ENCODE measurements at places on chromosomes 12 and 14.

DNA sequence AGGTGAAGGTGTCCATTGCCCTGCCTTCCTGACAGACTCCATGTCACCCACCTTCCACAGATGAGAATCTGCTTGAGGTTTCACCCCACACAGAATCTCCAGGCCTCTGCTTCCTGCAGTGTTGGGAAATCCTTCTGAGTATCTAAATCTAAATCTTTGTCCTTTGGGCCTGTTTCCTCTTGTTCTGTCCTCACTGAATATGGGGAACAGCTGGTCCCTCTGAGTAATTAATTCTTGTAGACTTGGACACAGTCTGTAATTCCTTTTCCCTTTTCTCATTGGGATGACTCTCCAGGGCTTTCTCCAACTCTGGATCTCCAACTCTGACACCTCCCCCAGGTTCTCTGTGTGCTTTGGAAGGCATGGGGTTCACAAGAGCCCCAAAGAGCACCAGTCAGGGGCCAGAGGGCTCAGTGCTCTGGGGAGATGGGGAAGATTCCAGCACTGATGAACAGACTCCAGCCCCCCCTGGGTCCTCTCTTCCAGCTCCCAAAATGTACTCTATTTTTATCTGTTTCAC lies 2.3 kb upstream of the ACVRL1 start:
- DNase-seq = no peak

- DNase-seq = no peak
Observed at GRCh38 chr12:76407710-76408109, 59.5 kb upstream of the BBS10 start.

DNA sequence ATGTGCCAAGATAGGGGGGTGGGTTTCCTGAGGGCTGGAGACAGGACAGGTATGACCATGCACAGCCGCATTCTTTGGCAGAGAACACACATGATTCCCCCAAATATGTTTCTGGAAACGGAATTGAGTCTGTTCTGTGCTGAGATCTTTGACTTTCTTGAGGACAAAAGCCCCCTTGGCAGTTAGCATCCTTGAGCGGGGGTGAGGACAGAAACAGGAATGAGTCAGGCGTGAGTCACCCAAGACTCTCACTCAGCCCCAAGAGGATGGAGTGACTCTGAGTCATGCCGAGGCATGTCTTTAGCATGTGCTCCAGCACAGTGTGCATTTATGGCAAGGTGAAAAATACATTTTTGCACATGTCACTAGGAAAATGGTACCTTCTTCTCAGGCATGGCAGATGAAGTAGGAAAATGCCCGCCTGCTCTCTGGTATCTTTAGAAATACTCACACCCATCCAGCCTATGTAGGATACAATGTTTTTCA lies 52.1 kb downstream of the DAD1 start:
- DNase-seq = peak; percentile 86

- no peak for DNase-seq
Observed at GRCh38 chr12:30243426-30243825, 452.2 kb downstream of the IPO8 start.

DNA sequence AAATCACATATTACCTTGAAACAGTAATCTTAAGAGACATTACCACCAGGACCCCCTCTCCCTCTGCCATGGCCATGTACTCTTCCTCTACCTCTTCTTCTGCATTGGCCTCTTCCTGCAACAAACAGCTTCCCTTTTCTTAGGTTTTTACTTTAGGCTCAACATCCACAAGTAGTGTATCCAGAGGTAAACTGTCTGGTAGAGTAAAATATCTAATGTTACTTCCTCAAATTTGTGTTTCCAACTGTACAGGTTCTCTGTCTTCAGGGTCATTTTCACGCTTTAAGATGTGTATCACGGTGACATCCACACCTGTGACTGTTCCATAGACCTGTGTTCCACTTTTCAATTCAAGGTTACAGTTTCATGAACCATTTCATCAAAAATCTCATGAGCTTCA lies 13.4 kb downstream of the CDK17 start:
- DNase-seq = no peak

DNA sequence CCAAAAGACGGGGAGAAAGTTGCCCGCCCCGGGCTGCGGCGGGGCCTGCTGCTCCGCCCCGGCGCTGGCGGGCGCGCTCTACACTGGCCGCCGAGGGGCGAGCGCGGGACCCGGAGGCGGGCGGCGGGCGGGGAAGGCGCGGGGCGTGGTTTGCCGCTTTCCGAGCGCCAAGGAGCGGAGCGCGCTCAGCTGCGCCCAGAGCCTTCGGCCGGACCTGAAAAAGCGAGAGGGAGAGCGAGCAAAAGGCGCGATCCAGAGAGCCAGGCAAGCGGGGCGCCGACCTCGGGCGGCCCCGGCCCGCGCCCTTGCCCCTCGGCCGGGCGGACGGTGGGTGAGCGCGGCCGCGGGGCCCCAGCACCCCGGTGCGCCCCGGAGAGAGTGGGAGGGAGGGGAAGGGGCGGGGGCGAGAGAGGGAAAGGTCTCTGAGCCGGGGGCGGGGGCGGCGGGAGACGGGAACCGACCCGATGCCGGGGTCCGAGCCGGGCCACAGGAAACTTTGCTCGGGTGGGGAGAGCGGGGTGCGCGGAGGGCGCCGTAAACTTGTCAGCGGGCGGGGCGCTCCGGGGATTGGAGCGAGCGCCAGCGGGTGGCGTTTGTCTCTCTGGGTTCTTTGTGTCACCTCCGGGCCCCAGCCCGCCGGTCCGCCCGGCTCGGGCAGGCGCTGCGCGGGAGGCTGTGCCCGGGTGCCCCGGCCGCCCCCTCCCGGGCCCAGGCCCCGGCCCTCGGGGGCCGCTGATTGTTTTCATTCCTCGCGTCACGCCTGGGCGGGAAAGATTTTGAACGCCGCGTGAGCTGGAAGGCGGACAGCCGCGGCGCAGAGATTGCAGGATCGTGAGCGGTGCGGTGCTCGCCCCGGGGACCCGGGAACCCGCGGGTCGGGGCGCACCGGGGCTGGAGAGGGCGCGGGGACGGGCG lies at the start of gene SYNE2:
TSS of gene SYNE2 (plus strand) at position 188 of the 915 bp plus-strand sequence. CDS start 56,145 bp downstream, outside the sequence.
- peak; percentile 78 for DNase-seq

DNA sequence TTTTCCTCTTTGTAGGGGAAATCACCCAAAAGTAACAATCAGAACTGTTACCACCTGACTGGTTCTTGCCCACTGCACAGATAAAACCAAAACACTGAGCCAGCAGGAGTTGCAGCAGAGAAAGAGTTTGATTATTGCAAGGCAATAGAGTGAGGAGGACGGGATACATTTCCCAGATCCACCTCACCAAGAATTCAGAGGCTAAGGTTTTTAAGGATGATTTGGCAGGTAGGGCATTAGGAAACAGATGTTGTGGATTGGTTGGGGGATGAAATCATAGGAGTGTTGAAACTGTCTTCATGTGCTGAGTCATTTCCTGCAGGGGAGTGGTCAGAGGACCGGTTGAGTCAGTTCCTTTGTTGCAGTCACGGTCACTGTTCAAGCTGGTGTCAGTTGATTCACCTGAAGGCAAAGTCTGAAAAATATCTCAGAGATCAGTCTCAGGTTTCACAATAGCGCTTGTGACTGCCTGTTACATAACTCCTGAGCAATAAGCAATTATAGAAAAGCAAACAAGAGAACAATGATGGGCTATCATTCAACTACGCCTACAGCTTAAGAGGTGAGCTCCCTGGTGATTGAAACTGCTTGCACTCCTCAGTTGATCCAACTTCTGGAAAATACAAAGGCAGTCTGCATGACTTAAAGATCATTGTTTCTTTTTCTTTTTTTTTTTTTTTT lies 20.3 kb upstream of the AMN1 start:
- DNase-seq = peak; percentile 45

GRCh38 chr14:34347683-34348082 lies 114.4 kb downstream of the SPTSSA start:
- DNase-seq = no peak

DNA sequence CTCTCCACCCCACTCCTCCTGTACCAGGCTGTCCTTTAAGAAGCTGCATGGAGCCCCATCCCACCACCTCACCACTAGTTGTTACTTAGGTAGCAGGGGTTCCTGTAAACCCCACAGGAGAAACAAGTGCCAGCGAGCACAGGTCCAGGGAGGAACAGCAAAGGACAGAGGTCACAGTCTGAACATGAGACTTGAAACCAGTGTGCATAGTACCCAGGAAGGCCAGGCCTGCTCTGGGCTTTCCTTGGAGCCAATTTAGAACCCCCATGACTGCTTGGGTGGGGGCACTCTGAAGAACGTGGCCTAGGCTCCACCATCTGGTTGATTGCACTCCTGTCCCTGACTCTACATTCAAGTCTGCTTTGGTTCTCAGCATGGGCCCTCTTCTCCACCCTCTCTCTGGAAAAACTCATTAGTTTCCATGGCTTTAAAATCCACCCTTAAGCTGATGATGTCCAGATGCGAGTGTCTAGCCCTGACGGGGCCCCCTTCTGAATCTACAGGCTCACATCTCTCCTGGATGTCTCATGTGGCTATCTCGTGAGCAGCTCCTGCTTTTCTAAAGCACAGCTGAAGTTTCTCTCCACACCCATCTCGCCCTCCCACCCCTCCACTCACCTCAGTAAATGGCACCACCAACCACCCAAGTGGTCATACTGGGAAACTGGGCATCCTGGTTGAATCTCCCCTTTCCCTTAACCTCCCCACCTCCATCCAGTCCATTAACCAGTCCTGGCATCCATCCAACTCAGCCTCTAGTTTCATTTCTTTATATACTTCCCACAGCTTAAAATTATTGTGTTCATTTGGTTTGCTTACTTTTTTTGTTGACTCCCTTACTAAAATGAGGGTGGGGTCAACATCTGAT lies 8.4 kb downstream of the KRT3 start:
- no peak for DNase-seq

- DNase-seq = no peak
Observed at GRCh38 chr14:69351385-69351784, 46.7 kb downstream of the ERH start.

DNA sequence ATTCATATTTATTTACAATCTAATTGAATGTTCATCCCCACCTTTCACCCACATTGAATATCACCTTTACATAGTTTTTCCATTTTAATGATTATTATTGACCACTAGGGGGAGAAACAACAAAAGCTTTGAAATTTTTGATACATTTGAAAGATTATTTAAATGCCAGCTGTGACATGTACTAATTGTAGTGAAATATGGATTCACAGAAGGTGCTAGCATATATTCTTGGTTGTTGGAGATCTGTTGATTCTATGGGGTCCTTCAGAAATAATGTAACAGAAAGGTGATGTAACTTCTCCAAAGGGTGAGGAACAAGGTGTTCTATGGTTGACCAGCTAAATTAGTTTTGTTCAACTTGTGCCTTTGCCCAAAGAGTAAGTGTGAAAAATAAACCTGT lies 22.4 kb upstream of the GPR33 start:
- no peak for DNase-seq

All from activated T-cell treated with anti-CD3 and anti-CD28 coated beads, Interleukin-2, amount 50 U/mL, for 4 hours (primary cell).